GM20000 (cell line): ENCODE measurements at places on chromosomes 5 and 9.

DNA sequence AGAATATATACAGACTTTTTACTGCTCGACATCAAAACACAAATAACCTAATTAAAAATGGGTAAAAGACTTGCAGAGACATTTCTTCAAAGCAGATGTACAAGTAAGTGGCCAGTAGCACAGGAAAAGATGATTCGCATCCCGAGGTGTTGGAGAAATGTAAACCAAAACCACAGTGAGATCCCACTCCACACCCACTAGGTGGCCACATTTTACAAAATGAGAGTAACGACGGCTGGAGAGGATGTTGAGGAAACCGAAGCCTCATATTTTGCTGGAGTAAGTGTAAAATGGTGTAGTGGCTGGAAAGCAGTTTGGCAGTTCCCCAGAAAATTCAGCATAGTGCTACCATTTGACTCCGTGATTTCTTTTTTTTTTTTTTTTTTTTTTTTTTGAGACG is 21.3 kb upstream of the GBGT1 start:
- DNase-seq: peak; percentile 36

DNA sequence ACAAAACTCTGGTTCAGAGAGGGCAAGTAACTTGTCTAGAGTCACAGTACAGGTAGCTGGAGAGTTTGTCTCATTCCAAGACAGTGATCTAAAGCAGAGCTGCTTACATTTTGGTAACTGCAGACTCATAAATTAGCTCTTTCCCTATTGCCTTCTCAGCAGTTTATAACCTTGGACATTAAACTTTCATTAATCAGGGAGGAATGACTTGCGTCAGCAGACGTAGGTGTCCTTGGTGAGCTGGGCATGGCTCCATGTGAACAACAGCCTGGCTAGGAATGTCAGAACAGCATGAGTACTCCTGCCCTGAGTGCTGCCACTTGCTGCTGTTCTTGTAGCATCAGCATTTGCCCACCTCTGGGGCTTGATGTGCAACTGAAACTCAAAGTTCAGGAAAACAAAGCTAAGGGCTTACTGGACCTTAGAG is 2.2 kb upstream of the ALDOB start:
- DNase-seq: no peak

GRCh38 chr9:16010221-16010620 is 457.4 kb downstream of the CCDC171 start:
- no peak for DNase-seq

GRCh38 chr9:111481885-111482636 is 2.1 kb downstream of the ECPAS start:
- DNase-seq: no peak

- DNase-seq: no peak
Observed at GRCh38 chr5:1889321-1890065, 6.8 kb upstream of the IRX4 start.

- DNase-seq: no peak
Observed at GRCh38 chr9:68480807-68481206, 59.9 kb downstream of the TMEM252 start.

DNA sequence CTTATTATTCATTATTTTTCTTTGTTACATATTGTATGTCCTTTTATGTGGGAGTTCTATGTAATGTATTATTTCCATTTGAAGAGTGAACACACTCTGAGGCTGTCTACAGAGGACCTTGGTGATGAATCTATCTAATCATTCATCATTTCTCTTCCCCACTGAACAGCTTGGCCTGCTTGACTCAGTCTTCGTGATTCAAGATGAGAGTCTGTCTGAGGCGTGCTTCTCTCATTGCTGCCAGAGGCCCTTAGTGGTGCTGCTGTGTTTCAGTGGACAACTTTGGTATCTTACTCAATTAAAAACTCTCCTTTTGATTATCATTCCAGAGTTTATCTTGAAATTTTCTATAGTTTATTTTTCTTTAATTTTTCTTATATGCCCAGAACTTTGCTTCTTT is 318.1 kb upstream of the DAB2 start:
- DNase-seq: no peak

DNA sequence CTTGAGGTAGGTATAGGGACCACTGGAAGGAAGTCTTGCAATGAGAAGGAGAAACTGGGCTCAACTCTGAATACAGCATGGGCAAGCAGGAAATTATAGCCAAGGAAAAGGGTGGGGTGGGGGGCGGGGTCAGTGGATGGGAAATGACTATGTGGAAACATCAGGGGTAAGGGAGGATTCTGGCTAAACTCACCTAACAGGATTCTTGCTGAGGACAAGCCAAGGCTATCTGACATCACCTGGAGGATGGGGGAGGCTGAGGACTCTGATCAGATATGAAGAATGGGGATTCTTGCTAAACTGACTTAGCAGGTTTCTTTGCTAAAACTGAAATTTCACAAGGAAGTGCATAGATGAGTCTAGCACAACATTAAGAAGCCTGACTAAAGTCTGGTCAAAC is 40.8 kb downstream of the CTSL start:
- no peak for DNase-seq

GRCh38 chr5:37132646-37133045 is 116.5 kb downstream of the CPLANE1 start:
- no peak for DNase-seq

- no peak for DNase-seq
Observed at GRCh38 chr5:75612226-75612569, 945 bp downstream of the ANKDD1B start.

GRCh38 chr5:57037355-57037754 is 85.4 kb upstream of the MIER3 start:
- DNase-seq: no peak

- no peak for DNase-seq
Observed at GRCh38 chr5:95102080-95102479, 182.8 kb downstream of the MCTP1 start.

GRCh38 chr5:160278343-160278742 is 34.0 kb downstream of the CCNJL start:
- DNase-seq: no peak

GRCh38 chr9:21465859-21466518 is 16.1 kb downstream of the IFNE start:
- DNase-seq: peak; percentile 66

- no peak for DNase-seq
Observed at GRCh38 chr5:41252036-41252435, 38.7 kb upstream of the C6 start.

DNA sequence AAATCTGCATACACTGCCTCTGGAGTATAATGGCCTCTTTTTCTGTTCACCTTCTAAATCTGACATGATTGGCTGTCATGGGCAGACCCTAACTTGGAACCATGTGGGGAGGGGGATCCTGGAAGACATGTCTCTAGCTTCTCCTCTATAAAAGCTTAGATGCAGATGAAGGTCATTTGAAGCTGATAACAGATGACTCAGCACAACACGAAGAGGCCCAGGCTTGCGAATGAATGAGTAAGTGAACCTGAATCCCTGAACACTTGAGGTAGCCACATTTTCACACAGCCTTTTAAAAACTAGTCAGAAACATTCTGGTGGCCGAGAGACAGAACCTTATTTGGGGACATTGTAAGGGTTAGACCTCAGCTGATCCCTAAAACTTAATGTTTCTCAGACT is 282.6 kb downstream of the ELAVL2 start:
- DNase-seq: no peak

GRCh38 chr9:121135642-121136041 is 60.9 kb downstream of the CNTRL start:
- no peak for DNase-seq

DNA sequence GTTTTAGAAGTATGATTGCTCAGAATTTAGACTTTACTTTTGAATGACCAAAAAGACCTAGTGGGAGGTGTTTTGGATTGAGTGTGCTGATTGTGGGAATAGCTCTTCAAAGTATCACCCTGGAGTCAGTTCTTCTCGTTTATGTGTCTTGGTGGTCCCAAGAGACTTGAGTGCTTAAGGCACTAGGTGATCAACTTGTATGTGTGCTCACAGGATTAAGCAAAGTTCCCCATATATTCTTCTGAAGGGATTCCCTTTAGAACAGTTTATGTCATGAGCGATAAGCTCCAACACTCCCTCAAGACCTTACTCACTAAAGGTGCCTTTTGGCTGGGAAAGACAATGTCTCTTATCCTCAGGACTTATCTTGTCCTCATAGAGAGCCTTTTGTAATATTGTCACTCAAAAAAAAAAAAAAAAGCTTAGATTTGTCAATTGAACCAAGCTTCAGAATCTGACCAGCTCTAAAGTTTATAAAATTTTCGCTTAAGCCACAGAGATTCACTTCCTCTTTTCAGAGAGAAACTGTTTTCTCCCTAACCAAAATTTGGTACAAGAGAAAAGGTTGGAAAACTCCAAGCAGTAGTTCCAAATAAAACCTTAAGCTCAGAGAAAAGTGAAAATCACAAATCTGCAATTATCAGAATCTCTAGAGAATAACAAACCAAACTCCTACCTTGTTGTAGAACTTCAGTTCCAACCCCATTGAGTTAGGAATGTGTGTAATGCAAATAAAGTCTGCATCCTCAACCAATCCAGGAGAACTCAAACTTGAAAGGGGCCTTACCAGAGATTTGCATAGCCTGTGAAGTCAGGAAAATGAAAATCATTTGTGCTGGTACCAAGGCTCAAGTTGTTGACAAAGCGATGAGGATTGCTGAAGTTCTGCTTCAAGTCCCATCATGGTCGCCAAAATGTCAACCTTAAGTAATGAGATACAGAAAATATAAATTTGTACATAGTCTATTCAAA is 40.0 kb upstream of the PDZD2 start:
- no peak for DNase-seq

- no peak for DNase-seq
Observed at GRCh38 chr5:166948679-166949078, 1342.8 kb upstream of the WWC1 start.

GRCh38 chr5:77140350-77140749 is 53.3 kb upstream of the ZBED3 start:
- DNase-seq: no peak

GRCh38 chr5:31855134-31856040 is 216.5 kb downstream of the PDZD2 start:
- DNase-seq: no peak

- DNase-seq: no peak
Observed at GRCh38 chr5:178449163-178450070, 140.8 kb downstream of the COL23A1 start.

DNA sequence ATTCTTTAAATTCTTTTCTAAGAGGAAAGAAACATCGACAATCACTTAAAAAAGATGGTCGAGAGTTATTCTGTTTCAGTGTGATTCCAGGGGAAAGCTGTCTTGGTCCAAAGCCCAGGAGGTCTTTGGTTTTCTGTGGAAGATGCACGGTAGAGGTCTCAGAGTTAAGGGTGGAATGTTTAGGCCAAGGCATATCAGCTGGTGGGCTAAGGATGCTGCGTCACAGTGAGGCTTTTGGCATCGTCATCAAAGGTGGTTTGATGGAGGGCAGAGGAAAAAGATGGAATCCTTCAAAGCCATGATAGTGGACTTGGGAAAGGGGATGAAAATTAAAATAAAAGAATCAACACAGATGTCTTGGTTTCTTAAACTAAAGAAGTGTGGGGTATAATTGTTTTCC is 137.3 kb upstream of the ANKH start:
- DNase-seq: no peak

- no peak for DNase-seq
Observed at GRCh38 chr5:7827610-7828009, 23.3 kb downstream of the CFAP90 start.

DNA sequence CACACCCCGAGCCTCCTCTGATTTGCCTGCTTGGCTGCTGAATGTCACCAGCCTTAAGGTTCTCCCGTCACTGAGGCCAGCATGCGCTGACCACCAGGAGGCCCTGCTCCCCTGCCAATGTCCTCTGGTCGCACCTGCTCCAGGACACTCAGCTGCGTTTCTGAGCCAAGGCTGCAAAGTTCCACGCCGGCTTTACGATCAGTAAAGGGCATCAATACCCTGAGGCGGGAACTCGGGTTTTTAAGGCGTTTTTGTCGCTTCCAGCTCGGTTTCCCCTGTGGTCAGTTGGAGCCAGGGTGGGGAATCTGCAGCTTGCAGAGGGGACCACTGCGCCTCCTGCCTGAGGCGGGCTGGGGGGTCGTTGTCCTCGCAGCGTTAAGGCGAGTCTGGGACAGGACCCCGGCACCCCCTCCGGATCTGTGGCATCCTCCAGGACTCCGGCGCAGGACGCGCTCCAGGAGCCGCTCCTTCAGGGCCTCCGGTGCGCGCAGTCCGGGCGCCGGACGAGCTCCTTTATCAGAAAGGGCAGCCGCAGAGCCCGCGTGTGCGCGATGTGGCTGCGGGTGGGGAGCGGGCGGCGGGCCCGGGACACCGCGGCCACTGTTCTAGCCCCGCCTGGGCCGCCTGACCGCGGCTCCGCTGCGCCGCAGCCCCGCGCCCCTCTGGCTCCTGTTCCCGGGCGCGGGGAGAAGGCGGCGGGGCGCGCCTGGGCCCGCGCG is 24.1 kb upstream of the FLT4 start:
- no peak for DNase-seq

DNA sequence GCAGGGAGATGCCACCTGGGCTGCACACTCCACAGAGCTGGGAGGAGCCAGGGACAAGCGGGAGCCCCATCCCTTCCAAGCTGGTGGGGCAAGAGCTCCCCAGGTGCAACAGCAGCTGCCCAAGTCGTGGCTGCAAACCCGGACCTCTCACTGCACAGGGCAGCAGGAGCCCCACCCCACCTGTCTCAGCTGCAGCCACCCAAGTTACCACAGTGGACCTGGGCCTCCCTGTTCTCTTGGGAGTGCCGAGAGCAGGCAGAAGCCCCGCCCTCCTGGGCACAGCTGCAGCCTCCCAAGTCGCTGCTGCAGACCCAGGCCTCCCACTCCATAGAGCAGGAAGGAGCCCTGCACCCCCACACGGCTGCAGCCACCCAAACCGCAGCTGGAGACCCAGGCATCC is 374.1 kb upstream of the ACO1 start:
- DNase-seq: no peak

GRCh38 chr5:159049844-159050315 is 49.8 kb downstream of the EBF1 start:
- DNase-seq: no peak

DNA sequence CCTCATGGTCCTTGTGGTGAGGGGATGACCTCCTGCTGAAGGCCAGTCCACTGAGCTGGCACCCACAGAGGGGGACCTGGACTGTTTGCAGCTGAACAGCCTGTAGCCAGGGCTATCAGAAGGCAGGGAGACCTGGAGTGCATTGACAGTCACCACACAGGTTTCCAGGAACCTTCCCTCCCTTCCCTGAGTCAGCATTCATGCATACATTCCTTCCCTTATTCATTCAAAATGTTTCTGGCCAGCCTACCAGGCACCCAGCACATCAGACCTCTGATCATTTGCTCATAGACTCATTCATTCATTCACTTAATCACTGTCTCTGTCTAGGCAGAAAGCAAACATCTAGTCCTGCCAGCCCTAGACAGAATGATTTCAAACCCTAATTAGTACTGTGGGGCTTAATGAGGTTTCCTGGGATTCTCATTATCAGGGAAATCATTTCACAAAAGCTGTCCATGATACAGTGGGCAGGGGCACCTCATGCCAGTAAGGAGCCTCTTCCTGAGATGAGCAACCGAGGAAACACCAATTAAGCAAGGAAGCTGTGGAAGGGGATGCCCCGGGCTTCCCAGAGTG is 110.1 kb upstream of the PPP1R26 start:
- DNase-seq: no peak
